Left cardiac atrium (tissue), 4 donors: ENCODE measurements at places on chromosomes 7 and 10.
A peak's percentile ranks its signal among the peaks of the same experiment; 100 is the strongest.

DNA sequence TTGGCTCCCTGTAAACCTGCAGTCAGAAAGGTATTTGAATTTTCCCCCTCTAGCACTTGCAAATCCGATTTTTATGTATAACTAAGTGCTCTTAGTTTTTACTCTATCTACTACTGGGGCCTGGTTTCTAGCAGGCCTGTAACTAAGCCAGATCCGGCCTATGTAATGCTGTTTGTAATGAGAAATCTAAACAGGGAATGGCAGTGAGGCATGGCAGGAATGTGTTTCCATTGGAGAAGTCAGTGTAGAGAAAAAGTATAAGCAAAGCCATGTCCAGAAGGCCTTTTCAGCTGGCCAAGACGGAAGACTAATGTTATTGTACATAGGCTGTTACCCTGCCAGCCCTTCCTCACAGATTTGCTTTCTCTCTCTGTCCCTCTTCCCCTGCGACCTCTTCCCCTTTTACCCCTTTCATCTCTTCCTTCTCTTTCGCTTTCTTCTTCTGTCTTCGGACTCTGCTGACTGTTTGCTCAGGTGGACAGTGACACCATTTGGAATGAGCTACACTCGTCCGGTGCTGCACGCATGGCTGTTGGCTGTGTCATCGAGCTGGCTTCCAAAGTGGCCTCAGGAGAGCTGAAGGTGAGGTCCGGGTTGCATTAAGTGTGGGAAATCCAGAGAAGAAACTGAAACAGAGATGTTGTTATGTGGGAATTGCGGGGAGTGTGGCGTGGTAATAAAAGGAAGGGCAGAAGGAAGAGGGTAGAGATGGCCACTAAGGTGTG, 297.5 kb downstream of the HDAC9 start:
- DNase-seq: no peak

DNA sequence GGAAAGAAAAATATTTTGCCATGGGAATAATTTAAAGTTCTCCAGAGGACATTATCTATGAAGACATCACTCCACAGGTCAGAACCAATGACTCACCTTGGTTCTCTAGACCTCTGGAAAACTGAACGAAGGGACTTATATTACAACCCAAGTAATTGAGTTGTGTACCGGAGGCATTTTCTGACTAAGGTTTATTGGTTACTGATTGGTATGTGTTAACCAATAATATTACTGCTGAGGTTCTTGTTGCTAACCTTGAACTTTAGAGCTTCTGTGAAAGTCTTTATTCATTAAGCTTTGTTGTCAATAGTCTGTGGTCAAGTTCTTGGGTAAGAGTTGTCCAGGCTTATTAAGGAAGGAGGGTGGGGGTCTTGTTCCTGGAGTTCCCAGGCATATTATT, 78.1 kb upstream of the MTPN start:
- DNase-seq: no peak

- DNase-seq: no peak
These were observed 84.4 kb upstream of the BET1 start for GRCh38 chr7:94088560-94088959.

- no peak for DNase-seq
These were observed 10.9 kb upstream of the VWA2 start for GRCh38 chr10:114228156-114228555.

DNA sequence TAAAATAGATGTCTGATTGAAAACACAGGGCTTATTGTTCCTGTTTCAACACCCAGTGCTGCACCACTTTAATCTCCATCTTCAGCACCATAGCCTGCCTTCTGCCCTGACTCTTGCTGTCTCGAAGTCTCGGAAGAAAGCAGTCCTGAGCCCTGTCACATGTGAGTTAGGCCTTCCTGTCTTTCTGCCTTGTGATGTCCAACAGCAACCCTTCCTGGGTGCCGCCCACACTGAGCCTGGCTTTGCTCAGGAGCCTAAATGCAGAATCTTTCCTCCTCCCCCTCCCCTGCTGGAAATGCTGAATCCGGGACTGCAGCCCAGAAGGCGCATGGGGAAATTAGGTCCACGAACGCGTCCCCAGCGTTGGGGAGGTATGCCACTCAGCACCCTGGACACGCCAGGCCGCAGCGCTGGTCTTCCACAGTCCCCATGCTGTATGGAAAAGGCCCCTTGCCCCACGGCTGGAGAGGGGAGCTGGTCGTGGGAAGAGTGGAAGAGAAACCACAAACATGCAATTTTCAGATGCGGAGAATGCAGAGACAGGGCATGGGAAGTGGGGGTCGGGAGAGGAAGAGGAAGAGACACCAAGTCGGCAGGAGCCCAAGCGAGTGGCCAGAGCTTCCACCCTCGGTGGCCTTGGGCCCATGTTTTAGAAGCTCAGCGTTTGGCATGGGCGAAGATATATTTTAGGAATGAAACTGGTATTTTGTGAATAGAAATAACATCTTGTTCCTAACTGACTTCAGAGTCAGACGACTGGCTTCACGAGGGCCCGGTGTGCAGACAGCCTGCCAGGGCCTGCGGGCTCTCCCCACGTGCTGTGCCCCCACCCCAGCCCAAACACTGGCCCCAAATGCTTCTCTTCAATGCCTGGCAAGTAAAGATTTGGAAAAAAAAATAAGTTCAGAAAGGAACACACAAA, 656.1 kb upstream of the FOXK1 start:
- DNase-seq: no peak

DNA sequence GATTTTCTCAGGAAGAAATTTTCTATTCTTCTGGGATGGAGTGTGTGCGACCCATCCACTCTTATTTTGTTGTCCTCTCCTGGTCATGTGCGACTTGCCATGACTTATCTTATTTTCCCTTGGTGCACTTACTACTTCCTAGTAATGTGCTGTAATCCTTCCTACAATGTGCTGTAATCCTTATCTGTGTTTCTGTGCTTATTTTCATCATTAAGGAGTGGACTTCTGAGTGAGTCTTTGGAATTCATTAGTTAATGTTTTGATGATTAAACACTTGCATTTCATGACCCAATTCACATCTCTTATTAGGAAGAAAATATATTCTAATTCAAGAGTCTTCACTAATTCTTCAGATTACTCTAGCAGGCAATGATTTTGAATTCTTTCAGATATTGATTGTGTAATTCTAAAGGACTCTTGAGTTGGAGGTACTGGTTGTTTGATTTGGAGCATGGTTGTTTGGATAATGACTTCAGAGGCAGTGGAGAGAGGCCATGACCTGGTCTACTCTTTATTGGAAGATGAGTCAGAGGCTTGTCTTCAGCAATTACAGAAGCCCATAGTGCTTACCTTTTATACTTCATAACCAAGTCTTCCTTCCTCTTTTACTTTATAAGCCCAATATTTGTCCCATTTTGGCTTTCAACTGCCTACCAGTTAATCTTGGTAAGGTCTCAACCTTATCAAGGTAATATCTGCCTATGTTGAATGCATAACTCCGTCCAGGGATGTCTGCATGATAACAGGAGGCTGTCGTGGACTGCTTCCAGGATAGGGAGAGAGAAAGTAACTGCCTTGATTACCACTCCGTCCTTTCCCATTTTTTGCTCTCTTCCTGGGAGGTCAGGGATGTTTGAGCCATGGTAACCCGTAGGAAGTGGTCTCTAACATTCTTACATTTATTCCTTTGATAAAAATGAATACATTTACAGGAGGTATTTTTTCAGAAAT, 278.3 kb upstream of the SP8 start:
- no peak for DNase-seq

- DNase-seq: no peak
These were observed 26.1 kb upstream of the GRID1 start for GRCh38 chr10:86392723-86393094.

DNA sequence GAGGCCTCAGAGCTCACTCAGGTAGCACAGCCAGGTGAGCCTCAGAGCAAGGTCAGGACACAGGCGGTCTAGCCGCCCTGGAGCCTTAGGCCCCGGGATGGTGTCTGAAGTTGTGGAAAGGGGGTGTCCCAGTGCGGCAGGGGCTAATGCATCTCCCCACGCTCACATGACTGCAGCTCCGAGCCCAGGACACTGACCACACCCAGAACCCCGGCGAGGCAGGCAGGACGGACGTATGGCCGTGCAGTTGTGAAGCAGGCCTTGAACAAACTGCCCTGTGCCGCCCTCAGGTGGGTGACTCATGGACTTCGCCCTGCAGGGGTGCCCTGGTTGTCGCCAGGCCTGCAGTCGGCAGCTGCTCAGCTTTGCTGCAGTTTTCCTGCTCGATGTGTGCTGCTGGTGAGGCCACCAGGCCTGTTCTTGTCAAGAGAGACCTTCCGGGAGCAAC, 5.0 kb upstream of the PRKAR1B start:
- DNase-seq: peak; percentile 52

DNA sequence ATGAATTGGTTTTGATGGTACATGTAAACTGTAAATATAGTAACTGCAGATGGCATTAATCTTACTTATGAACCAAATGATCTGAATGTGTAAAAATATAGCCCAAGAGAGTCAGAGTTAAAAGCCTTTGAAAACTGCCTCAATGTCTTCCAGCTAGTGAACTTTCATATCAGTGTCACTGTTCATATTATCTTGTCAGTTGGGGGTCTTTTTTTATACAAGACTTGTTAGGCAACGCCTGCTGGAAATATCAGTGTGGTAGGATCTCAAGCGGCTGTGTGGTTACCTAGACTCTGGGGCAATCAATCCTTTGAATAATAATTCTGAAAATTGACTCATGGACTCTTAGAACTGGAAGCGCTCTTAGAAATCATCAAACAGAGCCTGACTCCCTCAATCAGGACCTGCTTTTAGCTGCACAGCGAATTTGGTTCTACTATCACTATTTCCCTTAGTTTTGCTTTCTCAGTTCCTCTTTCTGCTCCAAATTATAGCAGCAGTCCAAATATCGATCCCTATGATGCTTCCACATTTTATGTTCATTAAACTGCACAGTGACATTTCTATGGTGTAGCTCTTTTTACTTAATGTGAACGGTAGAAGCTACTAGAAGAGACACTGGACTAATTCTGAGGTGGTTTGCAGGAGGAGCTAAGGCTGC, 100.1 kb upstream of the COL1A2 start:
- no peak for DNase-seq

GRCh38 chr10:77682393-77683087, 44.9 kb upstream of the KCNMA1 start:
- DNase-seq: no peak

- DNase-seq: no peak
These were observed 97.0 kb upstream of the FAM20C start for GRCh38 chr7:95180-95862.

GRCh38 chr7:69060516-69060915, 537.8 kb upstream of the AUTS2 start:
- no peak for DNase-seq
